ENCODE measurements at places on chromosomes 3 and 15. TPM values are rescaled to one million over a fixed set of nuclear protein-coding genes. Genes with fewer than 3 reads are reported as not detected.

DNA sequence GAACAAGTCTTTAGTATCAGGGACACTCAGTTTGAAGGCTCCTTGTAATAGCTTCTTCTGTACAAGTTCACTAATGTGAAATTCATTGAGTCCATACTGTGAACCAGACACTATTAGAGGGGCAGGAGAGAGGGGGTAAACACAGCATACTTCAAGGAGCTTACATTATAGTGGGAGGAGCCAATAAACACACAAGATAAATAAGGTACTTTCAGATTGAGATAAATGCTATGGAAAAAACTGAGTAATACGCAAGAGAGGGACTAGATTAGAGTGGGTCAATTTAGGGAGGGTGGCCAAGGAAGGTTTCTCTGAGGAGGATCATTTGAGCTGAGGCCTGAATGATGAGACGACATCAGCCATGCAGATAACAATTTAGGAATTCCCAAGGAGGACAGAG is 3.1 kb upstream of the AKAP13 start:
- no peak for DNase-seq

DNA sequence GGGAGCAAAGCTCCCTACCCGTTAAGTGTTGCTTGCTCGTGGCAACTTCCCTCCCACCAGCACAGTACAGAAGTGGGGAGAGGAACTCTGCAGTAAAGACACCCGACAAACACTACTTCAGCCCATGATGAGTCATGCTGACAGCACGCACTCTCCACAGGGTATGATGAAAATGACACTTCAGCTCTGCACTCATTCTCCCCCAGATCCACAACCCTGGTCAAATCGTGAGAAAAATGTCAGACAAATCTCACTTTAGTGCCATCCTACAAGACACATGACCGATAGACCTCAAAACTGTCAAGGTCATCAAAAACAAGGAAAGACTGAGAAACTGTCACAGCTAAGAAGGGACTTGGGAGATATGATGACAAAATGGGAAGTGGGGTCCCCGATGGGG is 278.9 kb downstream of the OCA2 start:
- no peak for DNase-seq

- no peak for DNase-seq
These were observed 27.3 kb downstream of the NPTN start for GRCh38 chr15:73605759-73606436.

DNA sequence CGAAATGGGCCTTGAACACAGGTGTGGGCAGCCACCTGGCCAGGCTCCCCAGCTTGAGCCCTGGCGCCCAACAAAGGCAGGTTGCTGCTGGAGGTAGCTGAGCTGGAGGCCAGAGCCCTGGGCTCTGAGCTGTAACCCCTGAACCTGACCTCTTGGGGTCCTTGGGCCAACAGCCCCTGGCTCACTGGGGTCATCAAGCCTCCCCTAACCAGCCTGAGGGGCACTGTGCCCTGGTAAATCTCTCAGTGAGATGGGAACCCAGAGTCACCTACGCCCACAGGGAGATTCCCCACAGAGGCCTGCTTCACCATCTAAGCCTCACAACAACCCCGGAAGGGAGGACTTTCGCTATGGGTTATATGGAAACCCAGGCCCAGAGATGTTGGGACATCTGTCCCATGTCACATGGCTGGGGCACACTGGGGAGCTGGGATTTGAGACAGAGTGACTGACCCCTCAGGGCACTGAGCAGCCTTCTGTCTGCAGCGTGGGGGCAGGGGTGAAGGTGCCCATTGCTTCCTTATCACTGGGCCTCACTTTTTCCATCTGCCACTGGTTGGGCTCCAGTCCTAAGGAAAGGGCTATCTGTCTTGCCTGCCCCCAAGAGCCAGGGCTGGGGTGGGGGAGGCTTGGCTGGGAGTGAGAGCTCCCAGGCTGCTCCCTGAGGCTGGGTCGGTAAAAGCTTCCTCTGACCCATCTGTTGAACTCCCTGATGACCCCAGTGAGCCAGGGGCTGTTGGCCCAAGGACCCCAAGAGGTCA is 59.1 kb downstream of the IQSEC1 start:
- DNase-seq, result no peak

DNA sequence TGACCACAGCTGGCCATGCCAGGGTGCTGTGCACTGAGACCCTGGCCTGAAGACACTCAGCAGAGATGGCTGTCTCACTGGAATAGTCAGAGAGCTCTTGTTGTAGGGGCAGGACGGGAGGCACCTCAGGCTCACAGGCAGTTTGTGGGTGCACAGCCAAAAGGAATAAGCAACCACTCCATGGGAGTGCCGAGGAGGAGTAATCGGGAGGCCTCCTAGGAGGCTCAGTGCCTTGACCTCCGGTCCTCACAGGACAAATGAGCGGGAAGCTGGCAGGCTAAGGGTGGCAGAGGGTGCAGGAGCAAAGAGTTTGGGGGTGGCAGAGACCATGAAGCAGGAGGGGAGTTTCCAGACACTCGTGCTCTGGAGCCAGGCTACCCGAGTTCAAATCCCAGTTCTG is 81.7 kb downstream of the SMAD6 start:
- DNase-seq, result no peak

- no peak for DNase-seq
These were observed 210.7 kb downstream of the TLE3 start for GRCh38 chr15:69887009-69887408.

DNA sequence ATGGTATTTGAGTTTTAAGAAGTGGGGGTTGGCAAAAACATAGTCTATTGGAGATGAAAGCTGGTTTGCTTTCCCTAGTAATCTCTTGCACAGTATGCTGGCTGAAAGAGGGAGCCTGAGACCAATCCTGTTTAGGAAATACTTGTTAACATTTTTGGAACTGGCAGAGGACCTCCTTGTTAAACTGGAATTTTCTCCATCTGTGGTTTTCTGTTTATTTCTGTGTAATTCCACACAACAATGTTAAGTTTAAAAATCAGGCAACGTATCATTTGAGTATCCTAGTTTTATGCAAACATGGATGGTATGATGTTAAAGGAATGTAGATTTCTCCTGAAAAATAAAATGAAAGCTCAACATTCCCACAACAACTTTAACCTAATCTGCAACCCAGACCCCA is 536.0 kb upstream of the TBL1XR1 start:
- DNase-seq, result no peak

DNA sequence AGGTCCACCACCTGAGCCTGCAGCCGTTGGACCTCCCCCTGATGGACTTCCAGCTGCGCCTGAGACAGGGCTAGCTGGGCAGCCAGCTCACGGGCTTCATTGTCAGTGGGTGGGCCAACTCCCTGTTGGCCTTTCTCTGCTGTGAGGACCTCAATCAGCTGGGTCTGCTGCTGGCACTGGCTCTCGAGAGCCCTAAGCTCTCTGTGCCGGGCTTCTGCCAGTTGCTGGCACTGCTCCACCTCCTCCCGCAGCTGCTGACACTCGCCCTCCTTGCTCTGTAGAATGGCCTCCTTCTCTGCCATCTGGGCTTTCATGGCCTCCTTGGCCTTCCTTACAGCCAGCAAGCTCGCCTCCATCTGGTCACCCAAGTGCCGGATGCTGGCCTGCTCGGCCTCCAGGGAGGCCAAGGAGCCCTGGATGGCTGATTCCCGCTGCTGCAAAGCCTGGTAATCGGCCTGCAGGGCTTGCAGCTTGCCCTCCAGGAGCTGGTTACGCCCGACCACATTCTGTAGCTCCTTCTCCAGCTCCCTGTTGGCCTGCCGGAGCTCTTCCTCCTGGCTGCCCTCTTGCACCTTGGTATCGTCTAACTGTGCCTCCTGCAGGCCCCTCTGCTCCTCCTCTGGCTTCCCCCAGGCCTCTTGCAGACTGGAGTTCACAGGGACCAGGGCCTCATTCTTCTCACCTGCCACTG is 23.8 kb downstream of the CXCR6 start:
- no peak for DNase-seq

DNA sequence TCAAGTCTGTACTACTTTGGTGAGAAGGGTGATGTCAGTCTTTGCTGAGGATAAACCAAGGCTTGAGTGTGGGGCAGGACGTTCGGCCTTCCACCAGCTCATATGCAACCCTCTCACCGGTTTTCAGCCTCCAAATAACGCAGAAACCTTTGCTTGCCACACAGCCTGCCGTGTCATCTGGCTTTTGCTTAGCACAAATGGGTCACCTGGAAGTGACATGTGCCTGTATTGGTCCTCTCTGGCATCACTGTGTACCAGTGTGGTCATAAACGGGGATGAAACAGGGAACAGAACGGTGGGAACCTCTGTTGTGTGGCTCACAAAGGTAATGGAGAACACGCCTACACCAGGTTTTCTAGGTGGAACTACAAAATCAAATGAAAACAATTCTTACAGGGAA is 7.1 kb downstream of the POMGNT2 start:
- DNase-seq, result no peak

DNA sequence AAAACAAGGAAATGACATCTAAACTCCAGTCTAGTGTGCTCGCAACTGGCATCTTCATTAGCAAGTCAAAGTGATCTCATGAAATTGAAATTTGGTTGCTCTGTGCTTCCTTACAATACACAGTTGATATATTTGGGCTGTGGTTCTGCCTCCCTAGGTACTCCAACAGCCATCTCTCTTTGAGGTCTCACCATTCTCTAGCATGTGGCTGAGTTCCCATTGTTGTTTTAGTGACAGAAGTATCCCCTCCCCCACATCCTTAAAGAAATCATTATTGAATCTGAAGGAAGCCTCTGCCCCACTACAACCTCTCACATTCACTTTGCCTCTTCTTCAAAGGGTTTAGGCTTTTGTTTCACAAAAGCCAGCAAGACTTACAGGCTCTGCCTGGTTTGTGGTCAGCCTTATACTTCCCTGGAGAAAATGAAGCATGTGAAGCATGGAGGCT is 516.5 kb downstream of the NLGN1 start:
- DNase-seq, result no peak

GRCh38 chr15:66655511-66655910 is 46.5 kb upstream of the SMAD6 start:
- no peak for DNase-seq

DNA sequence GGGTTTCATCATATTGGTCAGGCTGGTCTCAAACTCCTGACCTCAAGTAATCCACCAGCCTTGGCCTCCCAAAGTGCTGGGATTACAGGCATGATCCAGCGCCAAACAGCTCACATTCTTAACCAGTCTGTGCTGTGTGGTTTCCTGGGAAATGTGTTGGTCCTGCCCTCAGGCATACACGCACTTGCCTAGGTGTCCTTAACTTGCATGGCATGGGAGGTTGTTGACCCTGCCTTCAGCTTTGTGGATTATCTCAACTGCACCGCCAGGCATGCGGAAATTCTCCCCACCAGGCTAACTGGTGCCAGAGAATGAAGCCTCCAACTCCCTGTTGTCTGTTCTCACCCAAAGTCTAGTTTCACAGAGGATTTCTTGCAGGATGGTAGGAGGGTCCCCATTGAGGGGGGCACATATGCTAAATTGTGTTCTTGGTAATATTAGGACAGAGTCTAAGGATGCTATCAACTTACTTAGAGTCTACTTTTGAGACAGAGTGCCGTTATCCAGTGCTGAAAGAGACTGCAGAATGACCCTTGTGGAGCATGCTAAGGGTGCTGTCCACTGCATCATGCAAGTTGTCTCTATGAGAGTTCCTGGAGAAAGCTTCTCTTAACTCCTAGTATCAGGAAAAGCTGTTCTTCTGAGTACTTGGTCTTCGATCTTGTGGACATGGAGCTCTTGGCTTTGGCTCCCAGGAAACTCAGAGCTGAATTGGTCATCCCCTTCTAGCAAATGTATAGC is 61.6 kb upstream of the EIF1B start:
- no peak for DNase-seq

GRCh38 chr3:188365988-188366698 is 212.2 kb downstream of the LPP start:
- no peak for DNase-seq

DNA sequence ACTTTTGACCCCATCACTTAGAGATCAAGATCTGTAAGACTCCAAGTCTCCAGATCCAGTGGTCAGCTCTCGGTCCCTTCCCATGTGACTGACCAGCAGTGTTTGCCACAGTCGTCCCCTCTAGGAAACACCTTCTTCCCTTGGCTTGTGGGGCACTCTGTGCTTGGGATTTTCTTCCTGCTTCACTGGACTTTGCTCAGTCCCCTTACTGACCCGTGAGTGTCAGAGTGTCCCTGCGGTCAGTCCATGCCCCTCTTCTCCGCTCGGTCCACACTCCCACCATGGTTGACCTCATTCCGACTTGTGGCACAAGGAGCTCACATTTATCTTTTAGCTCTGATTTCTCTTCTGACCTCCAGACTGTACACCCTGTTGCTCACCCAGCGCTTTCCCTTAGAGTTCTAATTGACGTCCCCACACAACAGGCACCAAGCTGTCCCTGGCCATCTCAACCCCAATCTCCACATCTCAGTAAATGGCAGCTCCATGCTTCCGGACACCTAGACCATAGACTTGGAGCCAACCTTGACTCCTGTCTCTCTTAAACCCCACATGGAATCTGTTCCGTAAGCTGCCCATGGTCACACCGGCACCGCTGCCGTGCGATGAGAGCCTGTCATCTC is 67.9 kb downstream of the APBA2 start:
- DNase-seq, result peak; percentile 18

- no peak for DNase-seq
These were observed 59.3 kb downstream of the MEIS2 start for GRCh38 chr15:37041042-37041441.

DNA sequence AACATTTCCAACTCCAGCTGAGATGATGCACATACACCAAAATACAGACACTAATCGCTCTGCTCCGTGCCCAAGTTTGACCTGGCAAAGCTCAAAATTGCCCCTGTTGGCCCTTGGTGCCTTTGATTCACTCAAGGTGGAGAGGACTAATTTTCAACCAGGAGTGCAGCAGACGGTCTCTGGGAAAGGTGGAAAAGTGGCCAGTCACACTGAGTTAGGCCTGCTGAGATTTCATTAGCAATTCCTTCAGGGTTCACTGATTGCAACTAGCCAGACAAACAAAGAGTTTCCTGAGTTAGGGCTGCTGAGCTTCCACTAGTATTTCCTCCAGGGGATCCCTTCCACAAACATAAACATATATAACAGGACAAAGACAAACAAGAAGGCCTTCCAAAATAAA is 28.7 kb upstream of the LHFPL4 start:
- DNase-seq, result no peak

- no peak for DNase-seq
These were observed 146.4 kb downstream of the TJP1 start for GRCh38 chr15:29675791-29676301.

GRCh38 chr15:26634319-26634718 is 138.5 kb downstream of the GABRB3 start:
- no peak for DNase-seq

FBXL2 gene
- total RNA-seq, result 2.0 TPM

BRK1 gene
- 58.3 TPM for total RNA-seq

CACNA2D3 gene
- total RNA-seq, result 10.9 TPM

SLC38A3 gene
- total RNA-seq, result 2.4 TPM

CNTN3 gene
- total RNA-seq, result 3.5 TPM

CAMKV gene
- not detected for total RNA-seq

CCDC12 gene
- total RNA-seq, result 27.5 TPM

ITIH1 gene
- not detected for total RNA-seq

CD96 gene
- 0.55 TPM for total RNA-seq
